CD8-positive, alpha-beta memory T cell (primary cell): ENCODE measurements at places on chromosomes 16 and 17. TPM values are rescaled to one million over a fixed set of nuclear protein-coding genes. Genes with fewer than 3 reads are reported as not detected.

LRRC3C gene
- total RNA-seq = not detected

CNTNAP4 gene
- total RNA-seq = not detected

DNA sequence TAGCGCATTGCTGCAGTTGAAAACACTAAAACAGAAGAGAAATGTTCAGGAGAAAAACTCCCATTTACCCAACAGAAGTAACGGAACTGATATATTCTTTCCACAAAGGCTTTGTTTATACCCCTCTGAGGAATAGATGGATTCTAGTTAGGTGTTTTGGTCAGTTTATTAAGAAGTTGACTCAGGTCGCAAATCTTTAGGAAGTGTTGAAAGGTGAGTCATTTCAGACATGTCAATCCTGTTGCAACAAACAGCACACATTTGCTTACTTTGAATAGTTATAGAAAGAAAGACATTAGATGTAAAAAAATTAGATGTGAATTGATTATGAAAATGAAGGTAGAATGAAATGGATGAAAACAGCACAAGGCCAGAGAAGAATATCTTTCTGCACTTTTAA, 941.0 kb downstream of the KCNJ2 start:
- DNase-seq = no peak

- peak; percentile 76 for DNase-seq
Observed at GRCh38 chr17:38898812-38899348, 26.5 kb upstream of the LASP1NB start.

- DNase-seq = no peak
Observed at GRCh38 chr16:89923640-89924296, 626 bp downstream of the TUBB3 start.

GRCh38 chr17:78953356-78954350, 26.1 kb downstream of the LGALS3BP start:
- DNase-seq = no peak

DNA sequence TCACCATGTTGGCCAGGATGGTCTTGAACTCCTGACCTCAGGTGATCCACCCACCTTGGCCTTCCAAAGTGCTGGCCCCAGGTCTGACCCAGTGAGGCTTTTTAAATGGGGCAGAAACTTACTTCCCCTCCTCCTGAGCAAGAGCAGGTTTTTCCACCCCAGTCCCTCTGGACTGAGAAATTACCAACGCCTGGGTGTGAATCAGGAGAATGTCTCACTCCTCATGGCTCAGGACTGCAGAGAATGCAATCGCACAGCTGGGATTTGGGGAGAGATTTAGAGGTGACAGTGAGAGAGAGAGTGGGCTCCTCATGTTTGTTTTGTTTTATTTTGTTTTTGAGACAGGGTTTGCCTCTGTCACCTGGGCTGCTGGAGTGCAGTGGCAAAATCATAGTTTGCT, 203.6 kb downstream of the RAB11FIP4 start:
- no peak for DNase-seq

DNA sequence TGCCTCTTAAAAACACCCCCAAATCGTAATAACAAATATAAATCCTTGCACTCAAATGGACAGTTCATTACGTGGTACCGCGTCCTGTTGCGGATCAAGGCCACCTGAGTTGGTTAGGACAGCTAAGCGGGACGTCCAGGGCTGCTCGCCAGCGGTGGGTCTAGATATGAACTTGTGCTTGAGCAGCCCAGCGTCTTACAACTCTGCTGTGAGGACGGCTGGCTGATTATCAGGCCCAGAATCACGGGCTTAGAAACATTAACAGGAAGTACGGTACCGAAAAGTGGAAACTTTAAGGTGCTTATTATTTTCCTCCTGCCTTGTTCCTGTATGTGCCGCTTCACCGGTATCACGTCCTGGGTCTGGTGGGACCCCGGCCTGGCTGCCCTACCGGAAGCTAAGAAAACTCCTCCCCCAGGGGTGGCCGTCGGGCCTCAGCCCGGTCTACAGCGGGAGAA, 832 bp upstream of the SRRM2 start:
- DNase-seq = no peak

- no peak for DNase-seq
Observed at GRCh38 chr16:3266873-3267537, 10.6 kb upstream of the MEFV start.

DNA sequence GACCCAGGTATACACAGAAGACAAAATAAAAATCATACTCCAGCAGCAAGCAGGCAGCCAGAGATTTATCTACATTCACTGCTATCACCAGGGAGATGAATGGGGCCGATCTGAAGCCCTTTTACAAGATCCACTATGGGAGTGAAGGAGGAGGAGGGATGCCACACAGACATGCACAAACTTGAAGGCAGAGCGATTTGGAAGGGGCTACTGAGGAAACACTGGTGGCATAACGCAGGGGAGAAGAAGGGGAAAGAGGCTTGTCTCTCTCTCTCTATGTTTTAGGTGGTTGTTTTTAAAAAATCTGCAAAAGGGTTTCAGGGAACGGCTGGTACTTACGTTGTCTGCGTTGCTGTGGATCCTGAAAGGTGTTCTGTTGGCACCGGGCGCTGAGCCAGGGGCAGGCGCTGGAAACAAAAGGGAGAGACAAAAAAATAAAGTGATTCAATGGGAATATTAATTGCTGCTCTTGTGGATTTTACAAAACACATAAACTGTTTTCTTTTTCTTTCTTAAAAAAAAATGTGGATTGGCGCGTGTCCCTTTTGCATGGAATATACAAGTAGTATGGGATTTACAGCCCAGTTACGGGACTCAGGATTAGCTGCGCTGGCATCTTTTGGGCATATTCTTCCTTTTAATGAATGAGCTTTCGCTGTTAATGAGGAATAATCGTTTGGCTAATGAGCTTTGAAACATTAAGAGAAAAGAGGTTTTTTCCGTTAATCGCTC, 255.3 kb upstream of the PMFBP1 start:
- no peak for DNase-seq

DNA sequence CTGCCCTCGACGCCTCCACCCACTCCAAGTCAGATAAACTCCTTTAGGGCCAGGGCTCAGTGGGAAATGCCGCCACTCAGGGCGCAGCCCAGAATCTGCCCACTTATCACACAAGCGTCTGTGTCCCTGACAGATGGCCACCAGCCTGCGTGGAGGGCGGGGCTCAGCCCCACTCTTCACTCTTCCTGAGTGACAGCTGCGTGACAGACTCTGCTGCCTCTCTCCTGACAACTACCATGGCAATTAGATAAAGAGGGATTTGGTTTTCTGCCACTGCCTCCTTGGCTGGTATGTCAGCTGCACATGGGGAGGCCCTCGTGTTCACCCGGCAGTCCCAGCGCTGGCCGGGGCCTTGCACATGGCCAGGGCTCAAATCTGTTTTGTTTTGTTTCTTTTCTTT, 96.2 kb downstream of the RTN4RL1 start:
- no peak for DNase-seq

DNA sequence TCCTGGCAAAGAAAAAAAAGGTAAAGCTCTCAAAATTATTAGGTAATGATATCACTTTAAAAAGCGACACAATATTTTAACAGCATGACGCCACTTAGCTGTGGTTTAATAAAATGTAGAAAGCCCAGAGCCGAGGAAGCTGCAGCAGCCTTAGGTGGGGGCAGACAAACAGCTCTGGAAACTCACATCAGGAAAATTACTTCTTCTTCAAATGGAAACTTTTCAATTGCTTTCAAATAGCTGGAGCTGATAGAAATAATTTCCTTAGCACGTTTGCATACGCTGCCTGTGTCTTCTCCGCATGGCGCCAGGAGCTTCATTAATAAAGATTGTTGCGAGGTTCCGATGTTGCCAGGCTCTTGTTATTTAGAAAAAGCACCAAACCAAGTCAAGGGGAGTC, 835.3 kb upstream of the EEF2KMT start:
- DNase-seq = no peak

GRCh38 chr16:10314317-10314716, 71.5 kb upstream of the ATF7IP2 start:
- DNase-seq = no peak

- DNase-seq = no peak
Observed at GRCh38 chr16:59259074-59259949, 525.2 kb upstream of the GOT2 start.

DNA sequence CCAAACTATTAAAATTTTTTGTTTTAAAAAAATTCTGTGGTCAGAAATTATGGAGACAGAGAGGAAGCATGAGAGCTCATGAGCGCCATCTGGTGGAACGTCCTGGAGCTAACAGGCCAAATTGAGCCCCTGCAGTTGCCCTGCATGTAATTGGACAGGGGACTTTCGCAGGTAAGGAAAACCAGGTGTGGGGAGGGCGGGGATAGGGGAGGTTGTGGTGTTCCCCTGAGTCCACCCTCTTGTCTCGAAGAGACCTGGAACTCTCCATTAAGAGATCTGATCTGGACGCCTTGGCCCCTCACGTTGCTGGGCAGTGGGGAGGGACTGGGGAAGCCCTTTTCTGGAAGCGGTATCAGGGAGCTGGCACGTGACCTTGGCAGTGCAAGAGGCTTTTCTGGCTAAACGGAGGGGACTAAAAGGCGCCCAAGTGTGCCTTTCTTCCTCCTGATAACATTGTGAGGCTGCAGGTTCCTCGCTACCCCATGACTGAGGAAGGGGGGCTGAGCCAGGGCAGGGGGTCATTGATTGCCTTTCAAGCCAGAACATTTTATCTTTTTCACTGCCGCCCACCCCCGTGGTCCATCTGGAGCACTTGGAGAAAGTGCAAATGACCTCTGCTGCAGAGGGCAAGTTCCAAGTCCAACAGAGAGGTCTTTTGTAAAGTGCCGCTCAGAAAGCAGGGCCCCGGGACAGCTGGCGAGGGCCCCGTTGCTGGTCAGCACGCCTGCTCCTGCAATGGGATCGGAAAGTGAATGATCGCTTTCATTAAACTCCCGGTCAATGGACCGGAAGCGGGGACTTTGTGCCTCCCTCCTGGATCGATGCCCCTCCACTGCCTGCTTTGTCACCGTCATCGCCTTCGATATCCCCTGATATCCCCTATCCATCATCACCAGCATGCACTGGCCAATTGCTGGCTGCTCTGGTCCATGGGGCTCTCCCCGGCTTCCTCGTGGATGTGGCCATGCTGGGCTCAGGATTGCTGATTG, 18.4 kb downstream of the PDILT start:
- DNase-seq = no peak

DNA sequence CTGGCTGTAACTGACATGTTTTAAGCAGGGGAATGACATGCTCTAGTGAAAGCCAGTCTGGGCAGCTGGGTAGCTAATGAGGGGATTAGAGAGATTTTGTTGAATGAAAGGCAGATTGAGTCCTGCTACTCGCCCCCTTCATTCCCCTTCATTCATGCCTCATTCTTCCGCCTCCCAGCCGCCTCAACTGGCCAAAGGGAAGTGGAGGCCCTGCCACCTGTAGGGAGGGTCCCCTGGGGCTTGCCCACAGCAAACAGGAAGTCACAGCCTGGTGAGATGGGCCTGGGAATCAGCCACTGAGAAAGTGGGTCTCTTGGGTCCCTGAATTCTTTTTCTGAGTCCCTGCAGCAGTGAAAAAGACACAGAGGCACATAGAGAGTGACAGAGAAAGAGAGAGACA, 1.1 kb upstream of the CD19 start:
- DNase-seq = no peak

GRCh38 chr17:30886187-30886586, 19.9 kb downstream of the TEFM start:
- DNase-seq = no peak

GRCh38 chr17:48129981-48130380, 22.4 kb downstream of the SNX11 start:
- DNase-seq = no peak

GRCh38 chr17:13635951-13636350, 34.2 kb upstream of the HS3ST3A1 start:
- no peak for DNase-seq

- no peak for DNase-seq
Observed at GRCh38 chr17:38742411-38743308, 5.5 kb downstream of the PCGF2 start.

DNA sequence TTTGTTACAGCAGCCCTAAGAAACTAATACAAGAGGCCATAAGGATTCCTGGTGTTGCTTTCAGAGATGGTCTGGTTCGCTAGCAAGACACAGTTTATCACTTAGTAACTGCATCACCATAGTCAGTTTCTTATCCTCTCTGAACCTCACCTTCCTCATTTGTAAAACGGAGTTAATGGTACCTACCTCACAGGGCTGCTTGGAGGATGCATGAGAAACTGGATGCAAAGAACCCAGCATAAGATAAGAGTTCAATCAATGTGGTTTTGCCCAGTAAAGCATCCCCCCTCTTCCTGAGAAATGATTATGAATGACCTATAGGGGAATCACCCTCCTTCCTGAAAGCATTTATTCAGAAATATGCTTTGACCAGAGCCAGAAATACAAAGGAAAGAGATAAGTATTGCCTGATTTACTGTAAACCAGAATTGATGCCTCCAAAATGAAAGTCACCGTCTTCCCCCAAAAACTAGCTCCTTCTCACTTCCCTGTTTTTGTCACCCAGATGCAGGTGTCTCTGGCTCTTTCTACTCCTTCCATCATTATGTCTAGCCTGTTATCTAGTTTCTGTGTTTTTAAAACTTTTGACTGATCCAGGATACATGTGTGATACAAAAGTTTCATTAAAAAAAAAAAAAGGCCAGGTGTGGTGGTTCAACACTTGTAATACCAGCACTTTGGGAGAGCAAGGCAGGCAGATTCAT, 2.8 kb upstream of the TEFM start:
- DNase-seq = no peak

DNA sequence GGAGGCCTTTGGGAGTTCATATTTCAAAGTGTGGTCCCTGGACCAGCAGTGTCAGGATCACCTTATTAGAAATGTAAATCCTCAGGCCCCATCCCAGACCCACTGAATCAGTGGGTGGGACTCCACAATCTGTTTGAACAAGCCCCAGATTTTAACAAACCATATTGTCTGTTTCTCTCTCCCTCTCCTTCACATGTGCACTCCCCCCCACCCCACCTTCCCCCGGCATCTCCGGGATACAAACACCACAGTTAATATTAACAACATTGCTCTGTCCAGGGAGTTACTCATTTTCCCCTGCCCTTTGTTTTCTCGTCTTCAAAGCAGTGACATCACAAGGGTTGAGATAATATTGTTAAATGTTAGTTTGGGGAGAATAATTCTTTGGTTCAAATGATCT, 127.3 kb downstream of the KATNIP start:
- DNase-seq = no peak

- no peak for DNase-seq
Observed at GRCh38 chr17:2978116-2978515, 85.3 kb downstream of the OR1D5 start.

DNA sequence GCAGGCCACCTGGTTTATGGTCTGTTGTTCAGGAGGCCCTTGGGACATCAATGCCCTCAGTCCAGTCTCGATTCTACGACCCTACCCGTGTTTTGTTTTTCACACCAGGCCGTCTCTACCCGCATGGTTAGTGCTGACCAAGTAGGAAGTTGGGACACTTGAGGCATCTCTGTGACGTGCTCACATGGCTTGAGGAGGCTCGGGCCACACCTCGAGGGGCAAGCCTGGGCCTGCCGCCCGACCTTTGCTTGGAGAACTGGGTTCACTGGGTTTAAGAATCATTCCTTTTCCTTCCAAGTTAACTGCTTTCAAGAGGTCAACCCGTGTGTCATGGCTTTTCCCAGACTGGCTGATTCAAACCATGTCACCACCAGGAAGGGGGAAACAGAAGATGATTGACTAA, 86.8 kb downstream of the CMIP start:
- no peak for DNase-seq

GRCh38 chr16:64872101-64872500, 249.8 kb downstream of the CDH11 start:
- no peak for DNase-seq
